HFFc6 (cell line): ENCODE measurements at places on chromosomes 7 and 10.

DNA sequence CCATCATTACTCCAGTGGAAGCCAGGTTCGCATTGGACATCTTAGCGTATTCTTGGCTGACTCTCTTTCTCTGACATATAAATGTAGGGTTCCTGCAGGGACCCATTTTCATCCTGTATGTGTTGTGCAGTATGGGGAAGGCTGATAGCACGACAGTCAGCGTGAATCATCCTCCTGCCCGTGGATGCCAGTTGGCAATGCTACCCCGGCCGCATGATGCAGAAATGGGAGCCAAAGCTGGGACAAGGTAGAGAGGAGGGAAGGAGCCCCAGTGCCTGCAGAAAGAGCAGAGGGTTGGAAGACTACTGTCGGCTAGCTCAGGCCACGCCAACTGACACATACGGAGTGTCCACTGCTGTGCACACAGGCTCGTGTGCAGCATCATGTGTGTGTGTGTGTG is 251.6 kb downstream of the SKAP2 start:
- DNase-seq = no peak

DNA sequence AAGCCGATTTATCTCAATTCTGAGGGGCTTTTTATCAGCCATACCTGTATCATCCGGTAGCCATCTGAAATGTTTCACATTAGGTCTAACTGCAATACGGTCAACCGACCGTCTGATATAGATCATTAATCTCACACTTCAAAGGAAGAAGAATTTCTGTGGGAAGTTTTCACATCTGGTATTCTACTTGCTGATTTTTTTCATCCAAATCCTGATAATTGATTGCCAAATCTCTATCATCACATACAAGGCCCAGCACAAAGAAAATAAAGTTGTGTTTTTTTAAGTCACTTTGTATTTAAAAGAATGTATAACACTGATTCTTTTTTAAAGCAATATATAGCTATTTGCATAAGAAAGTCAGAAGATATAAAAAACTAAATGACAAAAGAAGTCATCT is 132.3 kb downstream of the DKK1 start:
- no peak for DNase-seq

DNA sequence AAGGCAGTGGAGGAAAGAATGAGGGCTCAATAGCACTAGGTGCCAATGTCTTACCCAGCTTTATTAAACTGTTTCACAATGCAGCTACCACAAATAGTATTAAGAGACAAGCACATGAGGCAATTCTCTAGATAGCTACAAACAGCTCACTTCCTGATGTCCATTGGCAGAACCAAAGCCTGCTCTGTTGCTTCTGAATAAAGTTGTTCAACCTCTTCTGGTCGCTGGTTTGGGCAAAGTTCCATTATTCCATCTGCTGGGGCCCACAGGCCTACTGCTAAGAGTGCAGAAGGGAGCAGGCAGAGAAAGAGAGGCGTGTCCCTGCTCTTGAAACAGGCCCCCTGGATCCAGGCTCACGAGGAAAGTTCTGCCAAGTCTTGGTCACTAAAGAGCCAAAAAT is 173.9 kb downstream of the ZNF438 start:
- DNase-seq = no peak

DNA sequence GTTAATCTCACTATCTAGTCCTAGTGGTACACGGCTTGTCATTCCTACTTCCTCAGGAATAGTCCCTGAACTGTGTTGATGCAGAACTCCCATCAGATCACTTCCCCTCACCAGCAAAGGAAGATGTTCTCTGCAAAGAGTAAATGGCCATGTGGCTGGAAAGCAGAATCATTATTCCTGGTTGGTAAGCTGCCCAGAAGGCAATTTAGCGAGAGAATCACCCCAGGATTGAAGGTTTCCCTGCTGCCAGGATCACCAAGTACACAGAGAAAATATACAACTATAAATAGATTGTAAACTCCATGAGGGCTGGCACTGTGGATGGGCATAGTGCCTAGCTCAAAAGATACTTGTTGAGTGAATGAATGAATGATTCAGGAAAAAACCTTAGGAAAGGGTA is 115.0 kb downstream of the GFRA1 start:
- no peak for DNase-seq

- DNase-seq = no peak
Observed at GRCh38 chr7:16954321-16954720, 72.5 kb upstream of the AGR3 start.

DNA sequence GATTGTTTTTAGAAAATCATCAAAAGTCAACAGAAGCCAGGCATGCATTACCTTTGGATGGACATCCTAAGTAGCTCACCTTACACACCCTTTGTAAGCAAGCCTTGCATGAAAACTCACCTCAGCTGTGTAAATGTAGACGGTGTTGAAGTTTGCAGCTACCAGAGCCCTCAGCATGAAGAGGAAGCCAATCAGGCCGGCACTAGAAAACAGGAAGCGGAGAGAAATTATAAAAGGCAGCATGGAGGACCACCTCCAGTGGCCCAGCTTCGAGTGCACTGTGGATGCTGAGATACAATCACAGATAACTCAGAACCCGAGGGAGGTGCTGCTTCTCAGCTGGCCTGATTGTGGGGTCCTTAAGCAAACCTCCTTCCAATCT is 75.3 kb downstream of the SVOPL start:
- no peak for DNase-seq
